ENCODE measurements at places on chromosomes 12 and 14.

- no peak for DNase-seq
These were observed 35.8 kb downstream of the AKAP6 start for GRCh38 chr14:32364941-32365340.

DNA sequence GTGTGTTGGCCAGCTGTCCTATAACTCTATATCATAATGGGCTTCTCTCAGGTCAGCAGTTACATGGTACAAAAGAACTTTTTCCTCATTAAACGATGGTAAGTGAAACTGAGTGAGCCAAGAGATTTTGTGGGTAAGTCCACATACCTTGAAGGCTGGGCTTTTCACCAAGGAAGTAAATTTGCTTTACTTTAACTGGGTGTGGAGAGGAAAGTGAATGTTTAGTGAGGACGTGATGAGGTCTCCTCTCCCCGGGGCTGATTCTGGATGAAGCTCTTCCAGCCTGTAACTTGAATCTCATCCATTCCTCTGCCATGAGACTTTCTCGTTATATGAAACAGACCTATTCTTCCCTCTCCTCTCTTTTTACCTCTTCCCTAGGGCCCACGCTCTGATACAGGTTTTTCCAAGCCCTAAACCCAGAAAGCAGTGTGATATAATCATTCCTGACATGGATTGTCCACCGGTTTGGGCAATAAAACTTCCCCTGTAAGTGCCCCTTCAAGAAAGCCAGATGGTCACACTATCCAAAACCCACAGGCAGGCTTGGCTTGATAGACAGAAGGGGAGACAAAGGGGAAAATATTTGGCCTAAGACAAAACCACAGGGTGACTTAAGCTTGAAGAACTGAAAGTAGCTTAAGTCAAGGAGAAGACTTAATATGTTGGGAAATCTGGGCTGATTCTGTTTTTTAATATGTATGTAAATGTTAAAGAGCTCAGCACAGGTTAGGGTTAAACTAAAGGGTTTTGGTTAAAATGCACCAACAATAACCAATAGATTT is 50.3 kb downstream of the CIT start:
- DNase-seq = no peak

GRCh38 chr14:51445001-51445390 is 204.9 kb downstream of the TMX1 start:
- DNase-seq = no peak

DNA sequence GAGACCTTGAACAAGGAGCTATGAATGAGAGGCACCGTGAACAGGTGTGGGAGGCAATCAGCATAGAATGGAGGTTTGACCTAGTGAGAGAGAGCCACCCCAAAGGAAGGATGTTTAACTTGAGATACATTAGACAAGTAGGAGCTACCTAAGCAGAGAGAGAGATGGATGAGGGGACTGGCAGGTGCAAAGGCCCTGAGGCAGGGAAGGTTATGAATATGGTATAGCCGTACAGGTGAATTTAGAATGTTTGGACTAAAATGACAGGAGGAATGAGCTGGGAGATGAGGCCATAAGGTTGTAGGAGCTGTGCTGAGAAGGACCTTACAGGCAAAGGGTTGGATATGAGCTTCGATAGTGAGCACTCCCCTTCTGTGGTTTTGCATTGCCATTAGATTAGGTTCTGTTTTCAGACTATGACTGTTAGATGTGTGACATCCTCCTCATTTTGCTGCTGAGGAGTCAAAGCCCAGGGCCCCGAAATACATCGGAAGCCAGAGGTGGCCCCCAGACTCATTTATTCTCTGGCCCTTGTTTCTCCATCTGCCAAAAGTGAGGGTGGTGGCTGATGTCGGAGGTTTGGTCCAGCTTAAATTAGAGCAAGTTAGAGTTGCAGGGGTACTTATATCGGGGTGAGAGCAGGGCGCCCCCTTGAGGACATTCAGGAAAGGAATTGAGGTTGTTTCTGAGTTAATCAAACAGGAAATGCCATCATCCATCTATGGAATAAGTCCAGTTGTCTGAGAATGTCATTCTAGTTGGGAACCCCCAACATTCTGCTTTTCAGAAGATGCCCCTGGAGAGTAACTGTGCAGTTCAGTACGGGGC is 29.4 kb downstream of the SLC24A4 start:
- DNase-seq = no peak

DNA sequence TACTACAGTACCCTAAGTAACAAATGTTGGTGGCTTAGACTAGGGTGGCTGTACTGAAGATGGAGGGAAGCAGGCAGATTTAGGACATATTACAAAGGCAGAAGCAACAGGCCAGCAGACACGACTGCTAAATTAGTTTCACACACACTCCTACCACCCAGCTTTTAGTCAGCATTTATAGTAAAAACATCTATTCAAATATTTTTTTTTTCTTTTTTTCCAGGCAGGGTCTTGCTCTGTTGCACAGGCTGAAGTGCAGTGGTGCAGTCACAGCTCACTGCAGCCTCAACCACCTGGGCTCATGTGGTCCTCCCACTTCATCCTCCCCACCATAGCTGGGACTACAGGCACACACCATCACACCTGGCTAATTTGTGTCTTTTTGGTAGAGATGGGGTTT is 72.9 kb downstream of the CDK17 start:
- no peak for DNase-seq

DNA sequence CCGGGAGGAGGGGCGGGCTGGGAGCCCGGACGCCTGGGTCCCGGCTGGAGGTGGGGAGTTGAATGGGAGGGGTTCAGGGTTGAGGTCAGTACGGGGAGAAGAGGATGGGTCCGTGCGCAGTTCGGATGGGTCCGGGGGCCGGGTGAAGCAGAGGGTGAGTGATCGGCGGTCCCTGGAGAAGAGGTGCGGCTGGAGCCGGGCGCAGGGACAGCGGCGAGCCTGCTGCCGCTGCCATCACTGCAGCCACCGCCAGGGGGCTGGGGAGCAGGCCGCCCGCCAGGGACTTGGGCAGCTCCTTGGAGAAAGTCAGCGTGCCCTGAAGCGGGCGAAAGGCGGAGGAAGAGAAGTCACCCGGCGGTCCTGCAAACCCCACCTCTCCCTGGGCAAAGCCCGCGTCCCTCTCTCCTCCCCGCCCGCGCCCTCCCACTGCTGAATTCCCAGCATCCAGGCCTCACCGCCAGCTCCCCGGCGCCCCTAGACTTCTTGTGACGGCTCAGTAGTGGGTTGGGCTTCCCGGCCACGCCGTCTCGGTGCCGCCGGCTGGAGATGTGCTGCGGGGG is 6.0 kb upstream of the GPR84 start:
- DNase-seq = peak; percentile 85

DNA sequence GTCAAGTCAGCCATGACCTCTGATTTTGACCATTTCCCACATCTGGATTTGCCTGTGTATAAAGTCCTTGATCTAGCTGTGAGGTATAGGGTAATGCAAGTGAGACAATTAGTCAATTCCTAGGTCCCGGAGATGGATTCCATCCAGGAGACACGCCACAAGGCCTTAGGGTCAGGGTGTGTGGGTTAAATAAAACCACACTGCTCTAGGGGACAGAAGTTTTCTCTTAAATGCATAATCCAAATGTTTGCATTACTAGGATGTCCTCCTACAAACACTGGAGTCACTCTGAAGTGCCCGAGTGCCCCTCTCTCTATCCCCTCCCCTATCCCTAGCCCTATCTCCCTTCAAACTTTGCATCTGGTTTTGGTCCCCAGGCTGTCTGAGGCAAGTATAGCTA is 26.8 kb downstream of the LRIG3 start:
- DNase-seq = no peak

DNA sequence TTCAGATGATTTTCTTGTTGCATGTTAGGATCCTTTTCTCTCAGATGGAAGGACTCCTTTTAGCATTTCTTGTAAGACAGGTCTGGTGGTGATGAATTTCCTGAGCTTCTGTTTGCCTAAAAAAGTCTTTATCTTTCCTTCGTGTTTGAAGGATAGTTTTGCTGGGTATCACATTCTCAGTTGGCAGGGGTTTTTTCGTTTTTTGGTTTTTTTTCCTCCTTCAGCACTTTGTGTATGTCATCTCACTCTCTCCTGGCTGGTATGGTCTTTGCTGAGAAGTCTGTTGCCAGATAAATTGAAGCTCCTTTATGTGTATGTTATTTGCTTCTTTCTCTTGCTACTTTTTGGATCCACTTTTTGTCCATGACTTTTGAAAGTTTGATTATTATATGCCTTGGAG is 15.6 kb upstream of the TXNRD1 start:
- DNase-seq = no peak

GRCh38 chr14:81093651-81094050 is 127.1 kb downstream of the GTF2A1 start:
- no peak for DNase-seq

GRCh38 chr12:19437996-19438395 is 1.3 kb upstream of the AEBP2 start:
- DNase-seq = no peak

- no peak for DNase-seq
These were observed 665.2 kb upstream of the FLRT2 start for GRCh38 chr14:84864548-84865271.

DNA sequence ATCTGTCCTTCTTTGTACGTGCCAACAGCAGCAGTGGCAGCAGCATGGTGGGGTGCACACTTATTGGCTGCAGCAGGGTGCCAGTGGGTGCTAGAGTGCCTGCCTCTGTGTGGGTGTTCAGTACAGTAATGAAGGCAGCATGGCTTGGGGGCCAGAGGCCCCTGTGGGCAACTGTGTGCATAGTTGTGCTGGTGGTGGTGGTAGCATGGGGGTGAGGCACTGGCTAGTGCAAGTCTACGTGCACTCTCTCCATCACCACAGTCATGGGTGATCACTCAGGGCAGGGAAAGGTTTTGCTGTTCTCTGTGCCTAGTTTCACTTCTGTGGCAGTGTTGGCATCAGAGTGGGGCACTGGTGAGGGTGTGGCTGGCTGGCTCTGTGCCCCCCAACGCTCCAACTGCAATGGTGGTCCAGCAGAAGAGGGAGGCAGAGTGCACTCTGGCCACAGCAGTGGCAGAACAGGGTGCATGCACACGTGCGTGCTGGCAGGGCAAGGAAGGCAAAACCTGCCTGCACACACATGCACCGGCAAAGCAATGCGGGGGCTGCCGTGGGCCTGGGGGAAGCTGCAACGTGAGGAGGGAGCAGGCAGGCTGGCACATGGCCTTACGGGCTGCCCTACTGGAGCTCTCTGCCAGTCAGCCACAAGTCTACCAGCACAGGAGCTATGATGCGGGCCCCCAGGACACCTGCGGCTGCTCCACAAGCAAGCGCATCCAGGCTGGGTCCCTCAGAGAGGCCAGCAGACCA is 60.1 kb downstream of the CRACR2A start:
- no peak for DNase-seq
